Iris pigment epithelial cell (primary cell): ENCODE measurements at places on chromosomes 7 and 10.

GRCh38 chr7:137609500-137609899 is 237.3 kb downstream of the DGKI start:
- no peak for DNase-seq

DNA sequence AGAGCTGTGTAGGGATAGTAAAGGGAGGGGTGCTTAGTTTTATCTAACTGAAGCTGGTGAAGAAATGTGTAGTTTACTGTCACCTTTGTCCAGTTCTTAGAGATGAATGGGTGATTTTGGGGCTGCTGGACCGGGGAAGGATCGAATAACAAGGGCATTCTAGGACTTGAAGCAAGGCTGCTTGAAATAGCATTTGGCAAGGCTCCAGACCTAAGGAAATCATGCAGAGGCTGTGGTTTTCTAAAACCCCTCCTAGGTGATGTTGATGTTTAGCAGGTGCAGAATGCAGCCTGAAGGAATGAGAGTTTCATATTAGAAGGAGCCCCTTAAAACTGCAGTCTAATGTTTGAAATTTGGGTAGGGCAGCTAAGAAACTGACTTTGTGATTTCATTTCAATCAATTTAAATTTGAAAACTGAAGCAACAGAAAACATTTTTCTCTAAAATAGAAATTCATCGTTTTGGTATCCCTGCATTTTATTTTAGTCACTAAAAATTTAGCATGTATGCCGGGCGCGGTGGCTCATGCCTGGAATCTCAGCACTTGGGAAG is 68.5 kb downstream of the TET1 start:
- peak; percentile 32 for DNase-seq

- DNase-seq = no peak
Observed at GRCh38 chr7:107563081-107563774, 492 bp downstream of the COG5 start.

GRCh38 chr7:50342616-50343114 is 38.1 kb downstream of the IKZF1 start:
- DNase-seq = peak; percentile 9

DNA sequence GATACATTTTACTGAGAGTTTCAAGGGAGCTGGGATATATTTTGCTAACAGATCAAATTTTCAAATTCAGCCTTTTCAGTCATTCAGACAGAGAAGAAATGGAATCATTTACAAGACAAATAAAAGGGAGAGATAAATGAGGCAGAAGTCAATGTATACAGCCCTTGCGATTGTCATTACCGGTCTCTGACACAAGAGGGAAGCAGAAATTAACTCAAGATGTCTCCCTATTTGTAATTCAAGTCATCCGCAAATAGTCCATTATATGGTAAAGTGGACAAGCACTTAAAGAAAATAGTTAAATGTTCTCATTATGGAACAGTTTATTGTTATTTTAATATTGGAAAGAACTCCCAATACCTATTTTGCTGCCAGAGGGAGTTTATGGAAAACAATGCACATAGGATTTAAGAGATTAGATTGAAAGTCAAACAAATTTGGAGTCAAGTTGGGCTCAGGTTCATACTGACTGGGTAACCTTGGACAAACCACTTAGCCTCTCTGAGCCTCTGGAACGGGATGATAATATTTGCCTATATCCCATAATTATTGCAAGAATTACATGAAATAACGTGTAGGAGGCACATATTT is 89.3 kb upstream of the PRKCQ start:
- peak; percentile 69 for DNase-seq

DNA sequence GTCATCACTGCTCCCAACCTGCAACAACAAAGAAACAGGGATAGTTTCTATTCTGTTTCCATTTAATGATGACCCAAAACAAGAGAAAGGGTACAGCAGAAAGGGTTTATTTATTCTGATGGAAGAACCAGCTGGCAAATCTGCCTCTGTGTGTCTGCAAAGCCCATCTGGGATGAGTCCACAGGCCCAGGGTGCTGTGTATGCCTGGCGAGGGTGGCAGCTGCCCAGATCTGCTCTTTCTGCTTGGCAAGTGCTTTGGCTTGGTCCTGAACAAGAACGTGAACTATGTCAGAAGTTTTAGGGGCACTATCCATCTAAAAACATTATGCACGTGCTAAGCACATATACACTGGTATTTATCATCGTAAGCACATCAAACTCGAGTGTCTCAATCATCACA is 333.8 kb downstream of the CXCL12 start:
- no peak for DNase-seq

- DNase-seq = no peak
Observed at GRCh38 chr10:100873146-100873826, 39.5 kb upstream of the SLF2 start.

DNA sequence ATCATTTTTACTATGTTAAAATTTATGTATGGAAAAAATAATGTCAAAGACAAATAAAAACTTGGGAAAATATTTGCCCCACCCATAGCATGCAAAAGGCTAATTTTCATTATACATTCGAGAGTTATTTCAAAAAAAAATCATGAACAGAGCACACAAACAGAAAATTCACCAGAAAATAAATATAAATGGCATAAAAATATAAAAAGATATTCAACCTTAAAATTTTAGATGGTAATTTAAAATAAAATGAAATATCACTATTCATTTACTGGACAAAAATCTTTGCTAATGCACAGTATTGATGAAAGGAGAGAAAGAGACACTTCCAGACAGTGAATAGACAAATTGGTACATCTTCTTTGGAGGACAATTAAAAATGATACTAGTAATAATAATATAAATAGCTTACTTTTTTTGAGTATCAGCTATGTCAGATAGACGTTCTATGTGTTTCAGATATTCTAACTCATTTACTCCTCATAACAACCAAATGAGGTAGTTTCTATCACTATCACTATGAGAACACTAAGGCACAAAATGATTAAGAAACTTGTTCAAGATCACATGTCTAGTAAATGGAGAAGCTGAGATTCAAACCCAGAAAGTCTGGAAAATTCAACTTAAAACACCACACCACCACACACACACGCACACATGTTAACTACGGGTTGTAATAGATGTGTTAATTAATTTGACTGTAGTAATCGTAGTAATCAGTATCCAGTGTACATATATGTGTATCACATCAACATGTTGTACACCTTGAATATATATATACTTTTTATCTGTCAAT is 63.0 kb downstream of the CCDC71L start:
- DNase-seq = no peak

DNA sequence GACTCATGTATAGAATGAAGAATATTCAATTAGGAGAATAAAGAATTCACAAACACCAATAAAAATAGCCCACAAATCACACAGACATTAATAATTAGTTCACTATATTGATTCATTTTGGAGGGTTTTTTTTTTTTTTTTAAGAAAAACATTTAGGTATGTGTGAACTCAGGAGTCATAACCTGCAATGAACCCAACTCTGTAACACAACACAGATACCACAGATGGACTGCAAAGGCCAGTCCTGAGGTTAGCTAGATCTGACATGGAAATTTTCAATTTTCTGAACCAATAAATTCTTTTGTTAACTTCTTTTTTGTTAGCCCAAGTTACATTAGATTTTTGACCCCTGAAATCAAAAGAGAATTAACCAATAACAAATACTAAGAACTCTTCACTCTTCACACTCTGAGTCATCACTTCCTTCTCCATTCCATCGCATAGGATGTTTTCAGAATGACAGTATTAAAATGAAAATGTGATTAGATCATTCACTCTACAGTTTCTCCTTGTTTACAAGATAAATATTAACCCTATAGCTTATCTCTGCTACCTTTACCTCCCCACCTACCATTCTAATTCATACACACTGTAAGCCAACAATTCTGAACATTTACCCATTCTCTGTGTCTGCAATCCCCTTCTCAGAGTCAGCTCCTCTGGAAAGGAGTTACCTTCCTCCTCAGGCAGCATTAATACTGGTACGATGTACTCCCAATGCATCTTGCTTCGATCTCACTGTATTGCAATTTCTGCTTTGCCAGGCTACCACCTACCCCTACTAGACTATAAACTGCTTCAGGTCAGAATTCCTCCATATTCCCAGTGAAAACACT is 141.5 kb downstream of the LRRN3 start:
- DNase-seq = peak; percentile 85

DNA sequence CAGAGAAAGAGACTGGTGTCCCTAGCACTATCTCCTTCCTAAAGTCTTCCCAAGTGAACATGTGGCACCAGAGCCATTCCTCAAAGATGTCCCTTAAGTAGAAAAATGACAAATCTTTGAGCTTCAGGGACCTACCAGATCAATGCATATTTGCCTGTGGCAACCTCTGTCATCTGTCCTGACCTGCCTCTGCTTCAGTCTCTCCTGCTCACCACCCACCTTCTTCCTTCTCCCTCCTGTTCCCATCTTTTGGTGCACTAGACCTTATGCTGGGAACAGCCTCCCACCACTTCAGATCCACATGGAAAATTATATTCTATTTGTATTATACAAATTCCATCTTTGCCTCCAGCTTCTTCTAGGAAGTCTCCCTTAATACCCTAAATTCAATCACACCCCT is 386.4 kb downstream of the PLXNA4 start:
- no peak for DNase-seq

DNA sequence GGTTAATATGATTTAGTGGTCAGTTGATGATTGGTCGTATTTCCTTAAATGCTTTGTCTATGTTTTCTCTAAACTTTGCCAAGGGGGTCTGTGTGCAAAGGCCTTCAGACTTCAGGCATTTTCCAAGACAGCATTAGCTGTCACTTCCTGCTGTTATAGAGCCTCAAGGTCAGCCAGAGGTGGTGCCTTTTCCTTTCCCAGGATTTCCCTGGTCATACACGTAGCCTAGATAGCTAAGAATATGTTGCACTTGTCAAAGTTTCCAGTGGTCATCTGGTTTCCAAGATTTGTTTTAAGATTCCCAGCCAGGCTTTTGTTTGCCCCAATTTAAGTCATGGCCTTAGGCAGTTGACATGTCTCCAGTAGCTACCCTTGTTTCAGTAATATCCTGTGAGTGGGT is 133.2 kb upstream of the IGFBP3 start:
- peak; percentile 36 for DNase-seq

DNA sequence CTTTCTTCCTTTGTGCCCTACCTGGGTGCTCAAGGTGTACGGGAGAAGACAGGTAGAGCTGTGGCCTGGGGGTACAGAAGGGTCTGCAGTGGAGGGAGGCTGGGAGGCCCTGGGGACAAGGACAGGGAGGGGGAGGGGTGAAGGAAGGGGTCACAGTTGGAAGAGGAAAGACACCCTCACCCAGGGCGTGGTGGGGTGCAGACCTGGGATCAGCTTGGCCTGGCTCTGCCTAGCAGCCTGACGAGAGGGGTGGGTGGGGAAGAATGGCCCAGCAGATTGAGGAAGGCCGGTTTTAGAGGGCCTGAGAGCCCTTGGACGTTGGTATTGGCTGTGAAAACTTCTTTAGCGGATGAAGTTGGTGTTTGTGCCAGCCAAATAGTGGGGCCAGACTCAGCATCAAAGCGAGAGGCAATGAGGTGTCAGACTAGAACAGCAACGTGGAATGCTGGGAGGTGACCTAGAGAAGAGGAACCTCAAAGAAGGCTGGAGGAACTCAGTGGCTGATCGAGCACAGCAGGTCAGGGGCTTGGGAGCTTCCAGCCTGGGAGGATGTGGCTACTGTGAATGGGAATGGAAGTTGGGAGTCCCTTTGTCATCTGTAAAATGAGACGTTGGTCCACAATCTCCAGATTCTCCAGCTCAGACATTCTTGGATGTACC is 18.1 kb upstream of the TRIM8 start:
- no peak for DNase-seq

DNA sequence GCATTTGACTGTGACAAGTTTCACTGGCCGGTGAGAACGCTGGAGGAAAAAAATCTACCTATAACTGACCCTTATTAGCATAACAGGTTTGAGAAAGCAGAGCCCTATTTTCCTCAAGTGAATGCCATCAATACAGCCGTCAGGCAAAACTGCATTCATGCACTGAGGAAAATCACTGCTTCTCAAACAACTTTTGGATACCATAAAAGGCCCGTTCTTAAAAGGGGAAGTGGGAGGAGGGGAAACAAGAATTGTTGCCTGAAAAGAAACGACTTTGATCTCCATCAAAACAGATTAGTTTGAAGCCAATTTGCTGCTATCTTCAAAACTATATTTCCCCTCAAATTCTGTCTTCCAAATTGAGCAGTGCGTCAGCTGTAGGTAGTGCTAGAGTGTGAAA is 670.6 kb downstream of the PCDH15 start:
- DNase-seq = no peak

DNA sequence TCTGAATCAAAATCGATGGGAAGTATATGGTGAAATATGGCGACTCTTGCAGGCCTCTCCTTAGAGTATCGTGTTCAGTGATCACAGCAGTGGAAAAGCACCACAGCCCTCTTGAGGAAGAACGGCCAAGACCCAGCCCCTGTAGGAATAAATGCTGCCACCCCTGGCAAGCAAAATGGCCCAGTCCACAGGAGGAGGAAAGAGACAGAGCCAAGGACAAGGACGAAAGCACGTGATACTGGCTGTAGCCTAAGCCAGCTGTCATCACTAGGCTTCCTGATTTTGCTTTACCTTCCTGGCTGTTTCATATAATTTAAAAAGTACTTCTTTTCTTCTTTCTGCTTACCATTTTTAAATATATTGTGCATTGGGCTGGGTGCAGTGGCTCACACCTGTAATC is 395.0 kb upstream of the SHH start:
- DNase-seq = no peak
